EL (cell line): ENCODE measurements at places on chromosomes 5 and 9.
A peak's percentile ranks its signal among the peaks of the same experiment; 100 is the strongest.

DNA sequence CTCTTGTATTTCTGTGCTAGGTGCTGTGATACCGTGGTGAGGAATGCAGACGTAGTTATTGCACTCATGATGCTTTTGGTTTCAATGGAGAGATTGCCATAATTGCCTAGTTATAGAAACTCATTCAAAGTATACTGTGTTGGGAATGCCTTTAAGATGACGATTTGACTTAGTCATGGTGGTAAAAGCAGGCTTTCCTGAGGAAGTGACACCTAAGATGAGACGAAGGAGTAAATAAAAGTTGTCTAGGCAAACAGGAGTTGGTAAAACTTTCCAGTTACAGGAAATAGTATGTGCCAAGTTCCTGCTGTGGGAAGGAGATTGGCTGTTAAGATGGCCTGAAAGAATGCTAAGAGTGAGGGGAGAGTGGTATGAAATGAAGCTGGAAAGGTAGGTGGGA, 48.1 kb downstream of the FOCAD start:
- peak; percentile 83 for DNase-seq

DNA sequence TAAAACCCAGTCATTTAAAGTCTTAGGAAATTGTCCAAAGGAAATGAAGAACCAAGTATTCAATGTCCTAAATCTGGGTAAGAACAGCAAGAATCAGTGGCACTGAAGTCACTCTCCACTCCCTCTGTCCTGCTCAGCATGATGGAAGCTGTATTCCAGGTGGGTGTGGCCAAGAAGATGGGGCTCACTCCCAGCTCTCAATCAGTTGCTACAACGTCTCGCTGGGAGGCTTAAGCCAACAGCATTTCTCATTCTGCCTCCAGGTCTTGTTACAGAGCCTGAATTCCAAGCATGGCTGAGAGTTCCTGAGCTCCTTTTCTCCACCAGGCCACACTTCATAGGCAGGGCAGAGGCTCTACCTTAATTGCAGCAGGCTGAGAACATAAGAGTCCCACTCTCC, 41.2 kb upstream of the TRIO start:
- DNase-seq, result peak; percentile 60

DNA sequence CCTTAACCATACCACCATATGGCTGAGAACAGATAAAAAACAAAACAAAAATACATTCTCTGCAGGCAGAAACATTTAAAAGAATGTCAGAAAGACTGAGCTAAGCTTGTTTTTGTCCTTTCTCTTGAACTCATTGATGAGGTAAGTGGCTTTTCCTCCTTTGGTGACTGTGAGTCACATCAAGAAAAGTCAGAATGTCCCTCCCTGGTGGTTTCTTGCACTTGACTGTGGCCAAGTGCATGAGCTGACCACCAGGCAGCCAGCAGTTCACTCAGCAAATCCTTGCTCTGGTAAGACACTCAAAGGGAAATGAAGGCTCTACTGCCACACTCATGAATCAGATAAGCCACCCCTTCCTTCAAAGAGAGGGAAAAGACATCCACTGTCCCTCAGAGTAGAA, 970.9 kb downstream of the TAF11L14 start:
- DNase-seq, result no peak

- DNase-seq, result no peak
Measured at GRCh38 chr5:118009741-118010297, 978.5 kb downstream of the DTWD2 start.

GRCh38 chr9:75139201-75139600, 50.9 kb downstream of the OSTF1 start:
- no peak for DNase-seq

- DNase-seq, result no peak
Measured at GRCh38 chr5:171871711-171872110, 86.1 kb downstream of the SMIM23 start.

- DNase-seq, result no peak
Measured at GRCh38 chr5:7941692-7942091, 72.7 kb downstream of the MTRR start.

DNA sequence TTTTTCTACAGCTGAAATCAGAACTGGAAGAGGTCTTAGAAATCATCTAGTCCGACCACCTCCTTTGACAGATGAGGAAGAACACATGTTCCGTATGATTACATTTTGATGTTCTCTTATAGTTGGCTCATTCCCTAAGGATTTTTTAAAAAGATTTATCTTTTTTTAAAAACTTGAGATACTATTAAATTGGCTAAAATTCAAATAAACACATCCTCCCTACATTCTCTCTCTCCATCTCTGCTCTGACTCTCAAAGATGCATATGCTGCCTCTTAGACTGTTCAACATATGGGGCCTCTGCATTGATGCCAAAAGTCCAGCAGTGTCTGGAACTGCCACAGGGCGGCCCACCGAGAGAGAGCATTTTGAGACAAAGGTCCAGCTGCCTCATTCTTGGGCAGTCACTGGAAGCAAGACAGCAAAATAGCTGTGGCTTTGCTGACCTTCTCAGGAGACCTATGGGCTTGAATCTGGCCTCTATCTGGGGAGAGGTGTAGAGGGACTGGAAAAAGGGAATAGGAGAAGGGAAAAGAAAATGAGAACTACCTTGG, 12.8 kb upstream of the TSSK1B start:
- peak; percentile 19 for DNase-seq

DNA sequence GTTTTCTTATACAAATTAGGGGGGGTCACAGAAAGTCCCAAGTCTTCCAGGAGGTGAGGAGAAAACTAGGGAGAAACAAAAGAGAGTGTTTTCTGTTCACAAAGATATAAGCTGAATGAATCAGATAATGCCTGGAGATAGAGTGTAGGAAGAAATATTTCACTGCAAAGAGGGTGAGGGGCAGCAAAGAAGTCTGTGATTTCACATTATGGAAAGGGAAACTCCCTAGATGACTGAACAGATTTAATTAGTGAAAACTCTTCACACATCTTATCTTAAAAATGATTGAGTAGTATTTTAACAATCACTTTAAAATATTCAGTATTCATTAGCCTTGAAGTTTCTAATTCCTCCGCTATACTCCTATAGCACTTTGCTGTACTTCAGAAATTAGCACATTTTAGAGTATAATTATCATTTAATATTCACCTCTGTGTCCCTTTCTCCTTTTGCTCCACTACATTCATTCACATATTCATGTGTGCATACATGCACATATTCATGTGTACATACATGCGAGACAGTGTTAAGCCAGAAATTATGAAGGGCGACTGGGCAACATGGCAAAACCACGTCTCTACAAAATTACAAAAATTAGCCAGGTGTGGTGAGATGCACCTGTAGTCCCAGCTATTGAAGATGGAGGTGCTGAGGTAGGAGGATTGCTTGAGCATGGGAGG, 332.2 kb downstream of the HTR1A start:
- no peak for DNase-seq

DNA sequence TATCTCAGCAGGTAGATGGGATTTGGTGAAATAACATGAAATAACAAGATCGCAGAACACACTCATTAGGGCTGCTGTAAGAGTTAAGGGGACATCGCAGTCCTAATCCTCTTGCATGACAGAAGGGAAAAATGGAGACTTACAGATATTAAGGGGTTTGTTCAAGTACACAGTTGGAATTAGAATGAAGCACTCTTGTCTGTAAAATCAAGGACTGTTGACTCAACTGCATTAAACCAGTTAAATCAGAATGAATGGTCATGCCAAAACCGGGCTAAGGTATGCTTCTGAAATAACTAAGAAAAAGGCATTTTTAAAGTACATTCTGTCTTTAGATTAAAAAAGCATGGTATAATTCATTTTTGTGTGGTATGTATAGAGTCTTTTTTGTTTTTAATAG, 95.9 kb downstream of the FBXL7 start:
- no peak for DNase-seq

DNA sequence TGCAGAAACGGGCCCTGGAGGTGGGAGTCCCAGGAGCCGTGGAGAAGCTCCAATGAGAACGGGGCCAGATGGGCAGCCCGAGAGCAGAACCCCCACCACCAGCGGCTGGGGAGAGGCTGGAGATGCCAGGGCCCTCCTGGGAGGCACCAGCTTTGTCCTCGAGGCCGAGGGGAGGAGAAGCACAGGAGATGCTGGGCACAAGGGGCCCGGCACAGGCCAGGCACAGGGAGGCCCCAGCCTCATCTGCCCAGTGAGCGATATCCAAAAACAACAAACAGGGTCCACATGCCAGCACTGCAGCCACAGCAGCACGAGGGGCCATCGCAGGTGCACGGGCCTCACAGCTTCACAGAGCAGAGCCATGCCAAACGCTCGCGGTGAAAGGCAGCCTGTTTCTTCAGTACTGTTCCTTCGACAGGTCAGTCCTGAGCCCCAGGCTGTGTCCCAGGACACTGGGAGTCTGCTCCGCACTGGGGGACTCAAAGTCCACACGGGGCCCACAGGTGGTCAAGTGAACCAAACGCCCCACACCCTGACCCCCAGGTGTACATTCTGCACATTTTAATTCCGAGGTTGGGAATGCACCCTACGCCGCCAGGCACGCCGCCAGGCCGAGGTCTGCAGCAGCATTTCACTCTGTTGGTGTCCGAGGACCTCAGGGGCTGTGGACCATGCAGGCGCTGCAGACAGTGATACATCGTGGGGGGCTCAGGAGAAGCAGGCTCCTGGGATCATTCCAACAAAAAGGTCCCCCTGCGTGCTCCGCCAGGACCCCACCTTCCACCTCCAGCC, 9.5 kb downstream of the LPCAT1 start:
- DNase-seq, result no peak

GRCh38 chr5:169649486-169649885, 12.4 kb downstream of the DOCK2 start:
- DNase-seq, result no peak

GRCh38 chr9:119086590-119086989, 282.6 kb downstream of the BRINP1 start:
- DNase-seq, result no peak

GRCh38 chr9:24936117-24936516, 390.4 kb upstream of the IZUMO3 start:
- DNase-seq, result no peak

GRCh38 chr5:137144656-137145055, 354.5 kb downstream of the SPOCK1 start:
- no peak for DNase-seq

- peak; percentile 1 for DNase-seq
Measured at GRCh38 chr5:158874792-158875191, 224.9 kb downstream of the EBF1 start.

- DNase-seq, result peak; percentile 37
Measured at GRCh38 chr5:169876386-169876785, 103.9 kb downstream of the INSYN2B start.

GRCh38 chr5:15183520-15183919, 311.9 kb upstream of the ANKH start:
- DNase-seq, result no peak

DNA sequence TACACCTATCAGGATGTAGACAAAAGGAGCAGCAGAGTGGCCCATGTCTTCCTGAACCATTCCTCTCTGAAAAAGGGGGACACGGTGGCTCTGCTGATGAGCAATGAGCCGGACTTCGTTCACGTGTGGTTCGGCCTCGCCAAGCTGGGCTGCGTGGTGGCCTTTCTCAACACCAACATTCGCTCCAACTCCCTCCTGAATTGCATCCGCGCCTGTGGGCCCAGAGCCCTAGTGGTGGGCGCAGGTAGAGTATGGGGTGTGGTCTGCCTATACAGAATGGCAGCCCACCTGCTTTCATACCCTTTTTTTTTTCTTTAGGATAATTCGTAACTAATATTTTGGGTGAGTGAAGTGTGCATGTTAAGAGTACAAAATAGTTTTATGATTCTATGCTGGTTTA, 1.1 kb downstream of the SLC27A6 start:
- no peak for DNase-seq
